ENCODE measurements at places on chromosomes 2 and 18.

- no peak for DNase-seq
Observed at GRCh38 chr18:11983592-11983991, 2.3 kb downstream of the IMPA2 start.

DNA sequence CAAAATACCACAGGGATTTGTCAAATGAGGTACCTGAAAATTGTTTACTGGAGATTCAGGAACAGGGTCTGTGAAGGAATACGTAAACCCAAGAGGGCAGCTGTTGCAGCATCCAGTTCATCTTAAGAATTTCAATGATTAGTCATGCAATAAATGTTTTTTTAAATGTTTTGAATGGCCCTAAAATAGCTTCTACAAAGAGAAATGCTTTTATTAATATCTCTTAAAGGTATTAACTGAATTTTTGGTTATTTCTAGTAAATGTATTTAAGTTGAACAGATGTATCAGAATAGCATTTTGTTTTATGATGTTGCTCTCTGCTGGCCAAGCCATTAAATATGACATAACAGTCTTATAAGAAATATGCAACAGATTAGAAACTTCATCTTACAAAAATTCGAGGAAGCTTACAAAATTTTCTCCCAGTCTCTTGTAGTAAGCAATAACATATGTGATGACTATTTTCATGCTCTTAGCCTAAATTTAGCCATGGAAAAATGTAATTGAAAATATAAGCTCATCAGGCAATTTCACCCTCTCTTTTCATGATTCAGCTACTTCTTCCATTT is 863.9 kb downstream of the SUCLG1 start:
- peak; percentile 78 for DNase-seq

GRCh38 chr18:3139406-3139805 is 80.4 kb downstream of the MYOM1 start:
- DNase-seq: no peak

DNA sequence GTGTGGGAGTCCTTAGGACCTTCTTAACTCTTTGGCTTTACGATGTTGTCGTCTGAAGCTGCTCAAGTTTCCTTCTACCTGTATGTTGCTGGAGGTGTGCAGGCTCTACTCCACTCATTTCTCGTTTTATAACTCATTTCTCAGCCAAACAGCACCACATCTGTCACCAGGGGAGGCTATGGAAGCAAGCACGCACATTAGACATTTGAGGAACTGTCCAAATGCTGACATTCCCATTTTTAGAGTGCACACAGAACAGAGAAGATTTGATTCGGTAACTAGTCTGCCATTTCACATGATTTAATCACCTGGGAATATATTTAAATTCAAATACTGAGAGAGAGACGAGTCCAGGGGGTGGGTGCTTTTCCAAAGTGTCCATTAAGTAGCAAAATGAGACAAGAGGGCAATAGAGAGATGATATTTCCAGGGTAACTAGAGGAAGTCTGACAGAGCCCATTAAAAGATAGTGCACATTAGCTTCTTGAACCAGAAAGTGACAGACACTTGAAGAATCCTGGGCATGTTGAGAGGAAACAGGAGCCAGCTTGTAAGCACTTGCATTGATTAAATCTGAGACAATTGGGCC is 793.3 kb downstream of the TDRD15 start:
- DNase-seq: no peak

DNA sequence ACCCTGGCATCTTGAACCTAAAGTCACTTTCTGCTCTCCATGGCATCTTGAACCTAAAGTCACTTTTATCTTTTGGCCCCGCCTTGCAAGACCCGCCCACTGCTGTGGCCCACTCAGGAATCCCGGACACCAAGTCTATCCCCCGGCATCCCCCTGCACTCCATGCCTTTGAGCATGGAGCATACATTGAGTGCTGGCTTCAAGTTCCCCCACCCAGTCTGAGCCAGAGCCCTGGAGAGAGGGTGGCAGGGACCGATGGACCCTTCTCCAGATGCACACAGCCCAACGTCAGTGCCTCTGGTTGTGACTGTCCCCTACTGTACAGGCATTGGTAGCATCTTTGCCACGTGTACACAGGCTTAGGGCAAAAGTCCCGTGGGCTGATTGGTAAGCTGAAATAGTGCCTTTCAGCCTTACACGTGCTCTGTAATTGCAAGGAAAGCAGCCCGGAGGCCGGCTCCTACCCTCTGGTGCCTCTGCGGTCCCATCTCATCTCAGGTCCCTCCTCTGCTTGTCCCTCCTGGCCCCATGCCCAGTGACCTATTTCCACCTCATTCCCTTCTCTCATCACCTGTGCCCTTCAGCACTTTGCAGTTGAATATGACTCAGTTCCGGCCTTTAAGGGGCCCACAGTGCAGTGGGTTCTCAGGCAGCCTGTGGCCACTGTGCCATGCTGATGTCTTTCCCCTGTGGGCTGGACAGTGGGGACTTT is 154.0 kb downstream of the INHBB start:
- no peak for DNase-seq

- DNase-seq: no peak
Observed at GRCh38 chr2:9889812-9890261, 46.6 kb downstream of the TAF1B start.

DNA sequence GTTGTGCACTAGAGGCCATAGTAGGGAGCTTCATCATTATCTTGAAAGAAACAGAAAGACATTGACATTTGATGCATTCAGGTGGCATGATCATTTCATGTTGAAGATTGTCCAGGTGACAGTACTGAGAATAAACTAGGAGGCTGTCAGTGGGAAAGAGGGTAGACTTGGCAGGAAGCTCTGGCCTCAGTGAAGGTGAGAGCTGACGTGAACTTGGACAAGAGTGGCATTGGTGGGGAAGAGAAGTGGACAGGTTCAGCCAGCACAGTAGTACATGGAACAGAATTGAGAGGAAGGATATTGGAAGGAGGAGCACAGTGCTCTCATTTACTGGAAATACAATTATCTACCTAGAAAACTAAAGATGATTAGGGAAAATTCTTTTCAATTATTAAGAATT is 245.2 kb downstream of the CYRIA start:
- no peak for DNase-seq

- DNase-seq: no peak
Observed at GRCh38 chr18:69956665-69957620, 9.3 kb upstream of the CD226 start.

DNA sequence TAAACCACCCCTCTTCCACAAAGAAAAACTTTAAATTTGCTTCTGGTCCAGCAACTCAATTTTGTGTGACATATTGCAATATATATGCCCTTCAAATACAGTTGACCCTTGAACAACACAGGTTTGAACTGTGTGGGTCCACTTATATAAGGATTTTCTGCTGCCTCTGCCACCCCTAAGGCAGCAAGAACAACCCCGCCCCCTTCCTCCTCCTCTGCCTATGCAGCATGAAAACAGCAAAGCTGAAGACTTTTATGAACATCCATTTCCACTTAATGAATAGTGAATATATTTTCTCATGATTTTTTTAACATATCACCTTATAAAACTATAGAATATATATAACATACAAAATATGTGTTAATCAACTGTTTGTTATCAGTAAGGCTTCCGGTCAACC is 58.3 kb downstream of the EML4 start:
- DNase-seq: no peak

GRCh38 chr2:29367986-29368658 is 252.9 kb downstream of the CLIP4 start:
- no peak for DNase-seq

- DNase-seq: no peak
Observed at GRCh38 chr18:55443776-55444175, 144.2 kb downstream of the TCF4 start.

- no peak for DNase-seq
Observed at GRCh38 chr18:59562751-59563150, 134.5 kb downstream of the CCBE1 start.

DNA sequence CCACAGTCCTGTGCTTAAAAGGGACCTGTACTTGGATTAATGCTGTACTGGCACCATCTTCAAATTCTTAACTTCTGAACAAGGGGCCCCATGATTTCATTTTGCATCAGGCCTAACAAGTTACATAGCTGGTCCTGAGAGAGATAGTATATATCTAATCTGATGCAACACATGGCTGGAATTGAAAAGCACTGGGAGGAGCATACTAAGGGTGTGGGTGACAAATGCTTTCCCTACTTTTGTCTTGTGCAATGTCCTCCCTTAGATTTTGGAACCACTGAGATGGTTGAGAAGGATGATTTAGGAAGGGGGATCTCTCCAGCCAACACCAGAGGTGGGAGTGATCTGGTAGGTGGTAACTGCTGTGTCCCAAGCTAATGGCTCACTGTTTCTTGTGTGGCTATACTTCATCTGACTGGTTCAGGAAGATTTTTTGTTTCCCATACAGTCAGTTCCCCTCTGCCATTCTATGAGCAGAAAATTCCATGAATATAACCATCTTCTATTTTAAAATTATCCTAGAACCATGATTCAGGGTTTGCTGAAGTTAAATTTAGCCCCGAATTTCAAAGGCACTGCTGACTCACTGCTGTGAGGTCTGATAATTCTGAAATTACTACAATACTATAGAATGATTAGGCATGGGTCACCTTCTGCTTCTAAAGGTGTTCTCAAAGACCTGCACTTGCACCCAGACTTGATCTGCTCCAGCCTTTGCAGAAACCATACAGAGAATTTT is 108.3 kb upstream of the NCKAP5 start:
- DNase-seq: no peak

GRCh38 chr2:641872-642815 is 35.1 kb downstream of the TMEM18 start:
- DNase-seq: no peak

DNA sequence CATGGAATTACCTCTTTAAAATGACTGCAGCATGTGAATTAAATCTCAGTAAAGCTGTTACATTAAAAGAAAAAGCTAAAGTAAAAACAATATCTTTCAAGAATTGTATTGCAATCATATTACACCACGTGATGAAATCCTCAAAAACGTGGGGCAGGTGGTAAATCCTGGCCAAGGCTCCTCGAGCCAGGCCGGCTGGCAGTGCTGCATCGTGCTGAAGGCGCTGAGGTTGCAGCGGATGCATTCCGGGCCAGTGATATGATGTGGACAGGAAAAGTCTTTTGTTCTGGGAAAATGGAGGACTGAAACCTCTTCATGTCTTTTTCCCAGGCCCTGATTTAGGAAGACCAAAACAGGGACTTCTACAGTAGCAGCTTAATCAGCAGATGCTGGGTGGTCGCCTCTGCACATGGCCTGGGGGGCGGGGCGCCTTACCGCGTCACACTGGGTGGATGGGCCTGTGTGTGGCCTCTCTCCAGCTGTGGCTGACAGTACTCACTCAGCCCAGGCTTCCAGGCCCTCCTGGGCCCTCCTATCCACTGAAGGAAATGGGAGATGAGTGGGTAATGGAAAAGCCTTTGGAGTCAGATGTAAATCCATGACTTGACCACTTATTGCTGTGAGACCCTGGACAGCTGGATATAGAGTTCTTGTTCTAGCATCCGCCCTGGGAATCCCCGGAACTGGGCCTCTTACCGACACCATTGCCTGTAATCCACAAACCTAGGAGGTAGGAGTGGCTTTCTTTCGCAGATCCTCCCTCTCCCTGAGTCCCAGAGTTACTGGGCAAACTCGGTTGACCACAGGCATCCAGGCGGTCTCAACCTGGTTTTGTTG is 45.1 kb downstream of the PROC start:
- no peak for DNase-seq

DNA sequence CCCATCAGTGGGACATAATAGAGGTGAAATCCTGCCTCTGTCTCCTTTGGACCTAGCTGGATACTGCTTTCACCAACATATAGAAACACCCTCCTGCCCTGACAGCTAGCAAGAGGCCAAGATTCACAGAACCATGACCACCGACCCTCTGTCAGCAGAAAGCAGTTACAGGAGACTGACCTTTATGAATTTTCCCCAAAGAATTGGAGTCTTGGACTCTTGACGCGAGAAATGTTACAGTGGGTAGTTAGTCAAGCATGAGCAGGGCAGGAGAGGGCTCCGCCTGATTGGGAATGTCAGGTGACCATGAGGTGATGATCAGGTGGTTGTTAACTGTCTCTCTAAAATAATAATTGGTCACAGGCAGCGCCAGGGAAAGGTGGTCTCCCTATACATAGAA is 1002.3 kb downstream of the TDRD15 start:
- DNase-seq: no peak

GRCh38 chr18:61771861-61772260 is 120.9 kb downstream of the RNF152 start:
- no peak for DNase-seq

DNA sequence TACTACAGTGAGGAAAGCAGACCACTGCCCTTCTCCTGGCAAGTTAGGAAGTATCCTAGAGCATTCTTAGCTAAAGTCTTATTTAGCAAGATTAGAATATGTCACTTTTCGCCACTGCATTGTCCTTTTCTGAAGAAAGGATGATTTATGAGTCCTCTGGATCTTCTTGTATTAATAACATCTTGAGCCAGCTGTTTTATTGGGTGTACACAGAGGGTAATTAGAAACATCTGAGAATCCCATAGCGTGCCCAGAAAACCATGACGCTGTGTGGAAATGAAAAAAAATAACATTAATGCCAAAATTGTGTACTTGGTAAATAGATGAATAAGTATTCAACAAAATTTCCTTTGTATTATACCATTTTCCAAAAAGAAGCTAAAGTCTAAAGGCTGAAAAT is 198.7 kb downstream of the LTBP1 start:
- DNase-seq: peak; percentile 52

DNA sequence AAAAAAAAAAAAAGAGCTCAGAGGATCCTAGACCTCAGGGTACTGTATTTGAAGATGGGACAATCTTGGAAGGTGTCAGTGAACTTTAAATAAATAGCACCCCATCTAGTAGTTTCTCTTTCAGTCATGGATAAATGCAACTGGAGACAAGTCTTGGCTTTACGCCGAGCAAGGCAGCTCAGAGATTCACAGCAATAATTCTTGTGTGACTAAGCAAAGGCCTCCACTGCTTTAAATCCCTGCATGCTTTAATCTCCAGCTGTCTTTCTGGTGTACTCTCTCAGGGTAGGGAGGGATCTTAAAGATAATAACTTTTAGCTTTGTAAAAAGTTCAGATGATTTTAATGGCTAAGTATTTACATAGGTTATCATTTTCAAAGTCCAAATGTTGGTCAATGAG is 36.3 kb downstream of the NRXN1 start:
- DNase-seq: no peak

GRCh38 chr2:220373878-220374277 is 746.4 kb downstream of the SLC4A3 start:
- no peak for DNase-seq

- no peak for DNase-seq
Observed at GRCh38 chr2:72583376-72583775, 242.5 kb downstream of the EXOC6B start.

DNA sequence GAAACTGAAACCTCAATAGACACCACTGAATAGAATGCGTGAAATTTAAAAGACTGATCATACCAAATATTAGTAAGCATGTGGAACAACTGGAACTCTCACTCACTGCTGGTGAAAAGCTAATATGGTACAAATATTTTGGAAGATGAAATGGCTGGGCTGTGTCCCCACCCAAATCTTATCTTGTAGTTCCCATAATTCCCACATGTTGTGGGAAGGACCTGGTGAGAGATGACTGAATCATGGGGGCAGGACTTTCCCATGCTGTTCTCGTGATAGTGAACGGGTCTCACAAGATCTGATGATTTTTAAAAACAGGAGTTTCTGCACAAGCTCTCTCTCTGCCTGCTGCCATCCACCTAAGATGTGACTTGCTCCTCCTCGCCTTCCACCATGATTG is 32.0 kb upstream of the MYCN start:
- DNase-seq: no peak

- DNase-seq: peak; percentile 15
Observed at GRCh38 chr2:39379643-39380524, 57.2 kb downstream of the MAP4K3 start.

GRCh38 chr2:43341959-43342757 is 115.8 kb upstream of the ZFP36L2 start:
- DNase-seq: no peak

All from GM04504 (cell line).